NCI-H2081 treated with DMSO at 0.1 percent for 48 hours (cell line): ENCODE measurements at places on chromosomes 2 and 18.

DNA sequence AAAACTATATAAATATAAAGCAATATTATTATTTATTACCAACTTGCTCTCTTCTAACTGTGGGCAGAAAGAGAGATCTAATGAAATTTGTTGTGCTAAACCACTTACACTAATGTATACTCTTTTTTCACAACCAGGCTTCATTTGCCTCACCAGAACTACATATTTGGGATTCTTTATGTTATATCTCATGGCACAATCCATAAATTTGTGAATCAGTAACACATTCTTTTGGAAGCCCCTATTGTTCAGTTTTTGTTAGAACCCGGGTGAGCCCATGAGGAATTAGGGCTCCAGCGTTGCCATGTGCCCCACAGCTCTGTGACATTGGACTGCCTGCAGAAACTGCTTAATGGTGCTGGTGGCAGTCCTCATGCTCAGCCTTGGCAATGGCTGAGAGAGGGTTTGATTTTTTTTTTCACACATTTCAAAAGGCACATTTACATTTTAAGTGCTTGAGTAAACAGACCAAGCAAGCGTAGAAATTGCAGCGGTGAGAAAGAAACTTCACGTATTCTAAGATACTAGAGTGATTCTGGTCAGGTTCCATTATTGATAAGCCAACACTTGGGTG lies 15.3 kb downstream of the VIT start:
- DNase-seq, result no peak

GRCh38 chr2:171201767-171202166 lies 41.1 kb upstream of the TLK1 start:
- no peak for DNase-seq

DNA sequence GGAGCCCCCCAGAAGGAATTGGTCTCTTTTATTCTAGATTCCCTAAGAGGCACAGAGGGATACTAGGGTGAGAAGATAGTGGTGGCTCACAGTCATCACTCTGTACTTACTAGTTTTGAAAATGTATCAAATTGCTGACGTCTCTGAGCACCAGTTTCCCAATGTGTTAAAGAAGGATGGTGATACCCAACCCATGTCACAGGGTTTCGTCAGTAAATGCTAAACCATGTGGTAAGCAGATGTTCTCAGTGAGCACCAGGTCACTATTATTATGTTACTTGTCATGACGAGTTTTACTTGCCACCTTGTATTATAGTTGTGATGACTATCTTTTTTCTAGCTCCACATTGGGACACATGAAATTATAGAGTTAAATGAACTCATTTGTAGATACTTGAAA lies 54.7 kb downstream of the NEDD4L start:
- no peak for DNase-seq

DNA sequence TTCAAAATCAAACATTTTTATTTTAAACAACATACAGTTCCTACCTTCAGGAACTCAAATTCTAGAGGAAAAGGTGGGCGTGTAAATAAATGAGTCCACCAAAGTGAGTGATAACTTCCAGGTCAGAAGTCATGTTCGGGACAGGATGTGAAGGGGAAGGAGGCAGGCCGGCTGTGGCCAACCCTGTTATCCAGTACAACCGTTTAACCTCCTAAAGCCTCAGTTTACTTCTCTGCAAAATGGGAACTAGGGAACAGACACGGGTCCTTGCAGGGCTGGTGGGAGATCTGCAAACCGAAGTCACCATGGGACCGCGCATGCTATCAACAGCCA lies 373 bp downstream of the EIPR1 start:
- DNase-seq, result no peak

DNA sequence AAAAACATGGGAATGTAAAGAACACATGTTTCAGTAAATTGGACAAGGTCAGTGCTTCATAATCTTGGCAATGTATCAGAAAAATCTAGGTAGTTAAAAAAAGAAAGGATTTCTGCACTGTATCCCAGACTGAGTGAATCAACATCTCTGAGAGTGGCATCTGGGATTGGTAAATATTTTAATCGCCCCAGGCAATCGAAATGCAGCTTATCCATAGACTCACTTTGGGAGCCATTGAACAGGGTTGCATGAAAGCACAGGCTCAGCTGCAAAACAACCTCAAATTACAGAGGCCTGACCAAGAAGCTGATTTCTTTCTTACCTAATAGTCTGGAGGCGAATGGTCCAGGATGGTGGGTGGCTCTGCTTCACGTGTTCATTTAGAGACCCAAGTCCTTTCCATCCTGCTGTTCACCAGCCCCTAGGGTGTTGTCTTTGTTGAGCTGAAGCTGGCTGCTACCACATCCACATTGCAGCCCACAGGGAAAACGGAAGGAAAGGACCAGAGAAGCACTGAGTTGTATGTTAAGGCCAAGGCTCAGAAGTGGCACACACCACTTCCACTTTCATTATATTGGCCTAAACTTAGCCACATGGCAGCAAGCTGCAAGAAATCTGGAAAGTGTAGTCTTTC lies 59.0 kb downstream of the MOGAT1 start:
- no peak for DNase-seq

GRCh38 chr2:235293061-235293460 lies 200.8 kb upstream of the AGAP1 start:
- DNase-seq, result no peak

DNA sequence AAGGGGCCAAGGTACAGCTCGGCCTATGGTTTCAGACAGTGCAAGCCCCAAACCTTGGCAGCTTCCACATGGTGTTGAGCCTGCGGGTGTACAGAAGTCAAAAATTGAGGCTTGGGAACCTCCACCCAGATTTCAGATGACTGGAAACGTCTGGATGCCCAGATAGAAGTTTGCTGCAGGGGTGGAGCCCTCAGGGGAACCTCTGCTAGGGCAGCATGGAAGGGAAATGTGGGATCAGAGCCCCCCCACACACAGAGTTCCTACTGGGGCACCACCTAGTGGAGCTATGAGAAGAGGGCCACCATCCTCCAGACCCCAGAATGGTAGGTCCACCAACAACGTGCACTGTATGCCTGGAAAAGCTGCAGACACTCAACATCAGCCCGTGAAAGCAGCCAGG lies 15.0 kb upstream of the DNAH7 start:
- DNase-seq, result no peak

- no peak for DNase-seq
Measured at GRCh38 chr18:40672590-40672989, 1282.4 kb upstream of the PIK3C3 start.

DNA sequence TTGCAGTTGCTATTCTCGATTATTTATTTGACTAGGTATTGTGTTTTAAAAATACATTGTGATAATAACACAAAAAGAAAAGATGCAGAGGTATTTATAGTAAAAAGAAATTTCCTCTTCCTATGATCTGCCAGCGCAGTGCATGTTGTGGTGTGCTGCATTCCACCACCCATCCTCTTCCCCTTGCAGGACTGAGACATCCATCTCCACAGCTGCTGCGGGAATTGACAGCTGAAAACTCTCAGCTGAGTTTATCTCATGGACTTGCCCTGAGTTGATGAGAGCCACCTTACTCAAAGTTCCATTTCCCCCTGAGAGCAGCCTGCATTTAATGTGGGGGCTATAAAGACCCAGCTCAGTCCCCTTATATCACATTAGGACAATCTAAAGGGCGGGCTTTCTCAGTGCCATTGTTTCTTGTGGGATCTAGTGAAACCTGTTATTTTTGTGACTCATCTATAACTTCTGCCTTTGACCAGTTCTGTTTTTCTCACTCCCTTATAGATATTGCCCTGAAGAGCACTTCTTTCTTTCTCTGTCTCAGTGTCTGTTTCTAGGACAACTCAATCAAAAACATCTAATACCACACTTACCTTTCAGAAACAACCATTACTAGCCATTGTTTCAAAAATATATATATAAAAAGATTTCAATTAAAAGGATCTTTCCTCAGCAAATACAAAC lies 698.5 kb downstream of the NR4A2 start:
- no peak for DNase-seq

DNA sequence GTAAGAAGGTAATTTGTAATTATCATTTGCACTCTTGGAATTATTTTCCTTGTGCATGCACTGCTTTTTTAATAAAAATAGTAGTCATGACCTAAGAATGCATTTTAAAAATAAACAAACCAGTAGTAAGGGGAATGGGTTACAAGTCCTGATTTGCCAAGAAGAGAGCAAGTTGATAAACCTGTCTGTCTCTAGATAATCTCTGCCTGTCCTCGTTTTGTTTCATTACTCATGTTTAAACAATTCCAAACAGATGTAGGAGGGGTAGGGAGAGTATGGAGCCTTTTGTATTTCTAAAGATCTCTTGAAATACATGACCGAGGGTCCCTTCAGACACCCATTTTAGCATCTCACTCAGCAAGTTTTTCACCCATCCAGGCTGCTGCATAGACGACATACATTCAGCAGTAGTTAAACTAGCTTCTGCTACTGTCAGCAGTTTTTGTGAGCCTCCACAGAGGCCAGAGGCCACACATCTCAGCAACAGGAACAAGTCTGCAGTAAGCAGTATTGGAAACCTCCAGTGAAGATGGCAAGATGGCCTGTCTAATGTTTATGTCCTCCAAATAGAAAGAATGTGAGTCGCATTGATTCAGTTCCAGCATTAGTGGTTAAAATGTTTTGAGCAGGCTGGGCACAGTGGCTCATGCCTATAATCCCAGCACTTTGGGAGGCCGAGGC lies 2.3 kb upstream of the EXOC6B start:
- DNase-seq, result no peak

- no peak for DNase-seq
Measured at GRCh38 chr18:24679062-24679461, 218.6 kb downstream of the HRH4 start.

DNA sequence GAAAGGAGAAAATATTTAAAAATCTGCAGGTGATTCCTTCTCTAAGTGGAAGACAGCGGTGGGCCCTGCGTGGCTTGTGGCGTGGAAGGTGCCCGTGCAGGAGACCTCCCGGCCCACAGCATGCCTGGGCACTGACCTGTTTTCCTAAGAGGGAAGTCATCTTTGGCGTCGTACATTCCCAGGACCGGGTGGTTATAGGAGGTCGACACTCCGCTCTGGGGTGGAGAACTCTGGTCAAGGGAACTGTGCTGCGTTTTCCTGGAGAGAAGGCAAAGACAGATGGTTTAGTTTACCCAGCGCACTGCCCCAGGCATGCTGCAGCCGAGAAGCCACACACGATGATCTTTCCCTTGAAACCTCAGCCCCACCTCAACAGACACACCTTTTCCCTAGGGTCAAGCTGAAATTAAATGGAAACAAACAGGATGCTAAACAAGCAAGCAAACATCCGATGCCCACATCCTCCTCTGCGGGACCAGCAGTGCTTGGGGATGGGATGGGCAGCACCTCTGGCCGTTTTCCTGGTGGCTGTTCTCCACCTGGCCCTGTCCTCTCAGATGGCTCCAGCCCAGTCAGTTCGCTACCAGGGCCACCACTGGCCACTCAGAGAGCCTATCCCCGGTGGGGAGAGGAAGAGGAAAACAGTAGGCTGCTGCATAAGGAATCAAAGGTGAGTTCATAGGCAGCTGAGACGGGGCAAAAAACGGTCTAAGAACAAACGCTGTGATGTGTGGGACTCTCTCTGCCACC lies 244.1 kb downstream of the HDAC4 start:
- DNase-seq, result no peak

GRCh38 chr2:217843324-217843723 lies 159.5 kb downstream of the TNS1 start:
- no peak for DNase-seq

GRCh38 chr18:22475426-22476100 lies 57.8 kb upstream of the CTAGE1 start:
- no peak for DNase-seq

- DNase-seq, result no peak
Measured at GRCh38 chr2:192735447-192735846, 540.7 kb upstream of the TMEFF2 start.

GRCh38 chr2:5339473-5339872 lies 352.7 kb upstream of the SOX11 start:
- DNase-seq, result no peak

- DNase-seq, result peak; percentile 52
Measured at GRCh38 chr18:7038330-7038851, 79.2 kb downstream of the LAMA1 start.

- no peak for DNase-seq
Measured at GRCh38 chr2:137826373-137827372, 137.6 kb upstream of the HNMT start.

- DNase-seq, result no peak
Measured at GRCh38 chr18:51988277-51988676, 351.7 kb upstream of the DCC start.

- no peak for DNase-seq
Measured at GRCh38 chr2:224925810-224926100, 116.5 kb downstream of the DOCK10 start.

DNA sequence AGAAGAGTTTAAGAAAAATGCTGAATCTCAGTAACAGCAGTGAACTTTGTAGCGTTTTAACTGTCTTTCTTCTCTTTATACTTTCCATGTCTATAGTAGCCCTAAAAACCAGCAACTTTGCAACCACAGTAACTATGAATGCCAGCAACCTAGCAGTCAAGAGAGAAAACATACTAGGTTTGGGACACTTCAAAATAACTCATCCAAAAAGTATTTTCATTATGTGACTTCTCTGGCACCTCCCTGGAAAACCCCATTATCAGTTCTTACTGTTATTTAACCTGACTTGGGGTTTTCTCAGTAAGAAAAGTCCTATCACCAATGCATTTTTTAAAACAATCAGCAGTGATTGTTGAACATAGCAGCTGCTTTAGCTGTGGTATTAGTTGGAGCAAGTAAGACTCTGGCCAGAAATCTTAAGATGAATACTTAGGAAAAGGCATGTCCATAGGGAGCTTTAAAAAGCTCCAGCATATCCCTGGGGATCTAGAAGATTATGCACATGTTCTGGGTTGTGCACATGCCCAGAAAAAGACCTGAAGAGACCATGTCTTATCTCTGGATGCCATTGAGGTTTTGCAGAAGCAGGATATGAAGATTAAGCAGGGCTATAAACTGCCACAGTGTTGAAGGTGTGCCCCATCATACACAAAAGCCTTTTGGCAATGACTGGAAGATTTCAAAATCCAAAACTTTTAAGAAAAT lies 411.3 kb downstream of the CMPK2 start:
- no peak for DNase-seq

DNA sequence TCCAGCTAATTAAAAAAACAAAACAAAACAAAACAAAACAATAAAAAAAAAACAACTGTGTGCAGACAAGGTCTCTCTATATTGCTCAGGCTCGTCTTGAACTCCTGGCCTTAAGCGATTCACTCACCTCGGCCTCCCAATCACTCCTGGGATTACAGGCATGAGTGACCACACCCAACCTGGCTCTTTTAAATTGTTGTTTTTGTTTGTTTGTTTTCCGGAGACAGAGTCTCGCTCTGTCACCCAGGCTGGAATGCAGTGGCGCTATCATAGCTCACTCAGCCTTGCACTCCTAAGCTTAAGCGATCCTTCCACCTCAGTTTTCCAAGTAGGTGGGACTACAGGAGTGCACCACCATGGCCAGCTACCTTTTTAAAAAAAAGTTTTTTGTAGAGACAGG lies 201.6 kb downstream of the EN1 start:
- no peak for DNase-seq
